ENCODE measurements at places on chromosomes 16 and 17.

DNA sequence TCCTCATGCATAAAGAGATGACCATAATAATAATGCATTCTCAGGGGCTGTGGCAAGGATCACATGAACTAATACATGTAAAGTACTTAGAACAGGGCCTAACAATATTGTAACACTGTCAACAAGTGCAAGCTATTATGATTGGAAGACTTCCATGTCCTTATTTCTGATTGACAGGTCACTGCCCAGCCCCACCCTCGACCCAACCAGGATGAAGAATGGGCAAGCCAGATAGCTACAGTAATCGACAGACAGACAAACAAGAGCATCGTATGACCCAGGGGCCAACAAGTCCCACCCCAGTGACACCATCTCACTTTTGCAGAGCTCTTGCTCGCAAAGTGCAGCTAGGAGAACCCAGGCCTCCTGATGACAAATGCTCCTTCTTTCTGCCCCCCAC, 14.6 kb upstream of the MMP2 start:
- DNase-seq = no peak

GRCh38 chr17:43359469-43360110, 39.2 kb upstream of the ARL4D start:
- DNase-seq = no peak

DNA sequence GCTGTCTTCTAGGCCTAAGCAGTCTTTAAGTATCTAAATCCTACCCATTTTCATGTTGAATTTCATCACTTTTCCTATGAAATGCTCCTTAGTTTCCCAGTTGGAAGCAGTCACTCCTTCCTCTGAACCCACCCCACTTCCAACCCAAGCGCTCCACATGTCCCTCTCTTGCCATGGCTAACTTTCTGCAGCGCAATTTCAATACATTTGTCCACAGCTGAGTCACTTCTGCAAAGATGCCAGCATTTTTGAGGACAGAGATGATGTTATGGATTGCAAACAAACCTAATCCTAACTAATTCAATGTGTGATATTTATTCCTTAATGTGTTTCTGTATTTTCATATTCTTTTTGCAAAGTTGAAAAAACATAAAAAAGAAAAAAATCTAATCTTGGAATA, 71.7 kb downstream of the HLF start:
- no peak for DNase-seq

DNA sequence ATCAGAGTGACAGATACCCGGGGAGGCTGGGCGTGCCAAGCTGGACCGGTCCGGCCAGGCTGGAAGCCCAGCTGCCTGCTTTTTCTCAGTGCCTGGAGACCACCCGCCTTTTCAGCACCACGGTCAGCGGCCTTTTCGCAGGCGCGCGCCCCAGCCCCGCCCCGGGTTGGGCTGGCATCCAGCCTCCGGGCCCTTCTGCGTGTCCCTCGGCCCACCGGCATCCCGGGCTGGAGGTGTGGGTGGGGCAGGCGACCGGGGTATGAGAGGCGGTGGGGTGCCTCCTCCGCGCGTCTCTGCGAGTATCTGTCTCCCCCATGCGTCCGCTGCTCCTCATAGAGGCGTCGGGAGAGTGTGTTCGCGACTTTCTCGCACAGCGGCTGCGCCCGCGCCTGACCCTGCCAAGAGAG, 102.5 kb downstream of the MRM1 start:
- no peak for DNase-seq

GRCh38 chr17:79988185-79988971, 47.3 kb downstream of the TBC1D16 start:
- no peak for DNase-seq

GRCh38 chr17:13931111-13931526, 138.2 kb upstream of the COX10 start:
- DNase-seq = peak; percentile 38

DNA sequence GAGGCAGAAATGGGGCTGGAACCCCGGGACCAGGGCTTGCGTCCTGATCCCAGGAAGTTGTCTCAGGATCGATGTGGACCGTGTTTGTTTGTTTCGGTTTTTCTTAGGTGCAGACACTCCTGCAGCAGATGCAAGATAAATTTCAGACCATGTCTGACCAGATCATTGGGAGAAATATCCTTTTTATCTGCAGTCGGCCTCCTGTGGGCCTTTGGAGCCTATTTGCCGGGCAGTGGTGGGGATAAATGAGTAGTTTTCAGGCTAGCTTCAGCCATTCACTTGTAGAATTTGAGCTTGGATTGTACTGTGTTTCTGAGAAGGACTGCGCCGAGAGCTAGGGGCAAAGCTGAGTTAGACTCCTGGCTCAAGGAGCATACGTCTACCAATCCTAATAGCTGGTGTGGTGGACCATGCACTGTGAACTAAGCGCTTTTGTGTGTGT, 816 bp downstream of the HSBP1 start:
- no peak for DNase-seq

GRCh38 chr17:82698065-82698973, at the start of gene RAB40B:
RAB40B (minus strand) TSS chr17:82698698; CDS start chr17:82698596, 102 bp downstream.
- peak; percentile 99 for DNase-seq

- DNase-seq = no peak
These were observed 11.0 kb downstream of the ADORA2B start for GRCh38 chr17:15955793-15956541.

DNA sequence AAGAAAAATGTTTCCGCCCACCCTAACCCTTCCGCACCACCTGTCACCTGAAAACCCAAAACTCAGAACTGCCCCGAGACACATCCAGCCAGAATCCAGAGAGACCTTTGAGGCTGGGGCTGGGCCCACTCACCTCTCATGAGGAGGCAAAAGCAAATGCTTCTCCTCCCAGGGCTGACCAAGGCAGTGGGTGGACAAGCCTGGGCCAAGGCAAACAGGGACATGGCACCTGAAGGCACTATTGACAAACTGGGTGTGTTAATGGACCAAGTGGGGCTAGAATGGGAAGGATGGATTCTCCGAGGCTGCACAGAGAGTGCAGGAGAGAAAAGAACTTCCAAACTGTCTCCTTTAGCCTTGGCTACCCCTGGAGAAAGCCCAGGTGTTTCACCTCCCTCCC, 54.4 kb downstream of the SOX9 start:
- DNase-seq = no peak

DNA sequence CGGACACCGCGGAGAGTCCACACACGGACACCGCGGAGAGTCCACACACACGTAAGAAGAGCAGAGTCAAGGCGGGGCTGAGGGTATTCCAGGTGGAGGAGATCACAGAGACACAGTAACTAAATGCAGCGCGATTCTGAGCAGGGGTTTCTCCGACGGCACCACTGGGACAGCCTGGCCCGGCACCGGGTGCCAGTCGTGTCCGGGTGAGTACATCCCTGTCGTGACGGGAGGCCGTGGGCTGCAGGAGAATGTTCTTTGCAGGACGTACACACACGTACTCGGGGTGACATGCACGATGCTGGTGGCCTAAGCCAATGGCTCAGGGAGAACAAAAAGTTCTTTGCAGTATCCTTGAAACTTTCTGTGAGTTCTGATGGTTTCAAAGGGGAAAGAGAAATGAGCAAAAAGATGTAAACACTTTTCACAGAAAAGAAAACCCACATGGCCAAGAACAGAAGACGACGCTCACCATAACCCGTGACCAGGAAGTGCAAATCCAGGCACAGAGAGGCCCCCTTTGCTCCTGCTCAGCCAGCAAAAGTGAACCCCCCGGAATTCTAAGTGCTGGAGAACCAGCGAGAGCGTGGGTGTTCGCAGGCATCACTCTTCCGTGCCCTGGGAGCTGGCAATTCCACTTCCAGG, 53.7 kb upstream of the METRNL start:
- DNase-seq = no peak

- DNase-seq = no peak
These were observed 13.9 kb upstream of the CES1 start for GRCh38 chr16:55846598-55847346.

GRCh38 chr17:74526681-74527080, 4.6 kb downstream of the CD300LB start:
- no peak for DNase-seq

DNA sequence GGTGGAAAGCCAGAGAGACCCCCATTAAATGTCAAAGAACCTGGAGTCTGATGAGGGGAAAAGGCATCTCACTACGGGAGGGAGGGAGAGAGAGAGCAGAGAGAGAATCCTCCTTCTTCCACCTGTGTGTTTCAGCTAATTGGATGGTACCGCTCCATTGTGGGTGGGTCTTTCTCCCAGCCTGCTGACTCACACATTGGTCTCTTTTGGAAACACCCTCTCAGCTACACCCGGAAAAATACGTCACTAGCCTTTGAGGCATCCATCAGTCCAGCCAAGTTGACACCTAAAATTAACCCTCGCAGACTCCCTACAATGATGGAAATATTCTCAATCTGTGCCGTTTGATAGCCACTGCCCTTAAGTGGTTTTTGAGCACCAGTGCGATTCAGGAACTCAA, 100.4 kb downstream of the ELAC2 start:
- DNase-seq = no peak

GRCh38 chr17:13728781-13729180, 127.1 kb upstream of the HS3ST3A1 start:
- no peak for DNase-seq

DNA sequence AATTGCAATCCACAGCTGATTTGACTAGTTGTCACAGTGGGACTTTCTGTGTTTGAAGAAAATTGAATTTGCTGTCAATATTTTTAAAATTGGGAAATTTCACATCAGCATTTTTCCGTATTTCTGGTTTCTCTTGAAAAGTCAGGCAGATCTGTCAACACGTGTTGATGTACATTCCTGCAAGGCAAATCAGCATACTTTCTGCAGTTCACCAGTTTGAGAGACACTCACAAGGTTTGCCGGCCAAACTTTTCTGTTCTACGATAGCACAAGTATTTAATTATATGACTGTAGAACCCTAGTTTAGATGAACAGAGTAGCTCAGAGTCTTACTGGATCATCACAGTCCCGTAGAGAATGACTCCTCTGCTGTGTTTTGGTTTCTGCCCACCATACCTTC, 102.0 kb downstream of the ADAMTS18 start:
- no peak for DNase-seq

- DNase-seq = no peak
These were observed 278.9 kb downstream of the SEC14L1 start for GRCh38 chr17:77419547-77420094.

DNA sequence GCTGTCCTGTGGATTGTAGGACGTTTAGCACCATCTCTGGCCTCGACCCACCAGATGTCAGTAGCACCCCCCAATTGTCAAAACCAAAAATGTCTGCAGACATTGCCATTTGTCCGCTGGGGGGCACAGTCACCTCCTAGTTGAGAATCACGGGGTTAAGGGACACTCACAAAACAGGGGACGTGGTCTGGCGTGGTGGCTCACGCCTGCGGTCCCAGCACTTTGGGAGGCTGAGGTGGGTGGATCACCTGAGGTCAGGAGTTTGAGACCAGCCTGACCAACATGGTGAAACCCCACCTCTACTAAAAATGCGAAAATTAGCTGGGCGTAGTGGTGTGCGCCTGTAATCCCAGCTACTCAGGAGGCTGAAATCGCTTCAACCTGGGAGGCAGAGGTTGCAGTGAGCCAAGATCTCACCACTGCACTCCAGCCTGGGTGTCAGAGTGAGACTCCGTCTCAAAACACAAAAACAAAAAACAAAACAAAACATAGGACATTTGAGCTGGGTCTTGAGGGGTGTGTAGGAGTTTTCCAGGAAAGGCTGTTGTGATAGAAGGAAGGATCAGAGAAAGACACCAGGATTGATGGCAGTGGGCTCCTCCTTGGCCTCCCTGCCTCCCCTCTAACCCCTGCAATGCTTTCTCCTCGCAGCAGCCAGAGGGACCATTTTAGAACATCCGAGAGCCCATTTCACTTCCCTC, 171.8 kb upstream of the GSE1 start:
- DNase-seq = no peak

GRCh38 chr16:510066-510825, 17.3 kb upstream of the CAPN15 start:
- no peak for DNase-seq

DNA sequence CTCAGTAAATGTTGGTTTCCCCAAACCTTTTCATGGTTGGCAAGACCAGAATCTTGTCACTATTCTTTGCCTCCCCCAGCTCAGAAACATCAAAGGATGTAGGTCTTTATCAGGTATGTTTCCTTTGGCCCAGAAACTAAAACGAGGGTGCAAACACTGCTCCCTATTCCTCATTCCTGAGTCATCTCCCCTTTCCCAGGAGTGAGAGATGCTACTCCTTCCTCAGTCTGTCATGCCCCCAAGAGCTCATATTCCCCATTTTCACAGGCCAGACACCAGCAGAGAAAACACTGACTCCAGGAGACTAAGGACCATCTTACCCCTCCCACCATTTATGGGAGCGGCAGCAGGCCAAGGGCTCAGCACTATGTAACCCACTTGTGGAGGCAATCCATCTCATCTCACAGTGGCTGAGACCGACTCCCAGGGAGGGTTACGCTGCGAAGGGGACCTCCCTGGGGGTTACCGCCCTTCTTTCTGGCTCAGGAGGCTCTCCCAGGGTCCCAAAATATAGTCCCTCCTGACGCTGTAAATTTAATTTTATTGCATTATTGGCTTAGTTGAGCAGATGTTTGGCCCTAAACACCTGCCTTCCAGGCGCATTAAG, 1.5 kb downstream of the GEMIN4 start:
- DNase-seq = no peak

DNA sequence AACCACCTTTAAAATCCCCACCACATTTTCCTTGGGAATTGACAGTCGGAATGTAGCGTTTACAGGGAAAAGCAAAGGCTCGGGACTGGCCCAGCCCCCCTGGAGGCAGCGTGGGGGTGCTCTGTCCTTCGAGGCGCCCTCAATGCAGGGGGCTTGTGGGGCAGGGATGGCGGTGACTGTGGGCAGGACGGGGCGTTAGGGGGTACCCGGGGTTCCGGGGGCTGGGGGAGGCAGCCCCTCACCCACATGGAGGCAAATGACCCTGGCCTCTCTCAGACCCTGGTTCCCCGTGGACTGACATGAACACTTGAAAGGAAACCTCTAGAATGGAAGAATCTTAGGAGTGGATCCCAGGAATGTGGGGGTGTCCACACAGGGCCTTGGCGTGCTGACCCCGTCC, 78.4 kb upstream of the GNG13 start:
- no peak for DNase-seq

DNA sequence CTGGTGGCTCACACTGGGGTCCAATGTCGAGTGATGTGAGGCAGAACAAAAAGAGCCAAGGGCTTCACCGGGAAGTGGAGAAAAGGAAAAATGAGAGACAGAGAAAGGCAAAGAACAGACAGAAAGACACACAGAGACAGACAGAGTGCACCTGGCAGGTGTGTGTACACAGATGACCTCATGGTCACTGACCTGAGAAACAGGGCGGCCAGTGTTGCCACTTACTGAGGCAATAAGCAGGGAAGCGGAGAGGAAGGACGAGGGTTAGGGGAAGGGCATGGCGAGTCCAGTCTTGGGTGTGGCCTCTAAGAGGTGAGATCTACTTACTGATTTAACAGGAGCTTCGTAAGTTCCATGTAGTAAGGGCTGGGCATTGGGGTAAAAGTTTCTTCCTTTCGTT, 7.5 kb downstream of the GINS2 start:
- DNase-seq = no peak

- no peak for DNase-seq
These were observed 49.1 kb upstream of the GPRC5B start for GRCh38 chr16:19933740-19934139.

GRCh38 chr17:82098939-82099763, 1.1 kb upstream of the FASN start:
- DNase-seq = no peak

GRCh38 chr17:55588446-55589242, 77.4 kb upstream of the SMIM36 start:
- DNase-seq = no peak

- no peak for DNase-seq
These were observed 276.3 kb upstream of the MYOCD start for GRCh38 chr17:12389421-12389820.

Measured in putamen (tissue), 1 donor.